Chondrocyte (in vitro differentiated cells): ENCODE measurements at places on chromosomes 16 and 17. TPM values are rescaled to one million over a fixed set of nuclear protein-coding genes. Genes with fewer than 3 reads are reported as not detected.

DNA sequence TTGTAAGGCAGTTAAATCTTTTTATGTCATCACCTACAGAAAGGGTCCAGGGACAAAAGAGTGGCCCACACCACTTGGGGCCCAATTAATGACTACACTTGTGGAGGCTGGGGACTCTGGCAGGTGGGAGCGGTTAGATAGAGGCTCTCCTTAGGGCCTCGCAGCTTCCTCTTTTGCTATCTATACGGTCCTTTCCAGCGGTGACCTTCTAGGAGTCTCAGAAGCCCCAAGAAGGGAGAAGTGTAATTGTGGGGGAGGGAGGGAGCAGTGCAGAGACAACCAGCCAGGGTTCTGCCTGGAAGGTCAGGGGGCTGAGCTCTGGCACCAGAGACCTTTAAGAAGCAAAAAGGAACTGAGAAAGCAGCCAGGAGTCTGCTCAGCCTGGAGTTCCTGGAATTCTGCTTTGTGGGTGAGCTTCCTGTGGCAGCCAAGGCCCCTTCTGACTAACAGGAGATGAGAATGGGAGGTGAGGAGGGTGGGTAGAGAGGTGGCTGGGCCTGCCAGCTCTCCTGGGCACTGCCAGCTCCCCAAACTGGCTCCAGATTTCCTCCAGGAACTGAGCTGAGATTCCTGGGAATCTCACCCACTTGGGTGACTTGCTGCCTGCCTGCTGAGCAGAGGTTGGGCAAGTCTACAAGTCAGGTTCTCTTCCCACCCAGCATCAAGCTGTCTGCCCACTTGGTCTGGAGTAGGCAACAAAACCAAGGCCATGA is 16.3 kb upstream of the MAP3K14 start:
- DNase-seq: no peak

DNA sequence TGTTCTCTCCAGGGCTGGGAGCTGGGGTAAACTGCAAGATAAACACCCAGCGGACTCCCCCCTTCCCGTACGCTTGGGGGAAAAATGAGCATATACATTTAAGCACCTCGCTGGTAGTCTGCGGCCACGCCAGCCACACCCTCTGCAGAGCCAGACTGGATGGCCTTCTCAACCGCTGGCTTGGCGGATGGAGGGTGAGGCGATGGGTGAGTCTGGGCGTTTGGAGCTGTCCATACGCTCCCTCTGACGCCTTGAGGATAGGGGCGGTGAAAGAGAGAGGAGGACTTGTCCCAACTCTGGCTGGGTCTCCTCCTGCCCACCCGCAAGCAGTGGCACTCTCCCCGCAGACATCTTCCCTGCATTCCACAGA is 1.0 kb downstream of the ITGA3 start:
- DNase-seq: peak; percentile 85

GRCh38 chr16:6891496-6891895 is 441.1 kb upstream of the RBFOX1 start:
- DNase-seq: no peak

- DNase-seq: no peak
Observed at GRCh38 chr17:17701658-17702057, 20.4 kb downstream of the RAI1 start.

GRCh38 chr17:67718325-67718941 is 697 bp downstream of the NOL11 start:
- DNase-seq: no peak

DNA sequence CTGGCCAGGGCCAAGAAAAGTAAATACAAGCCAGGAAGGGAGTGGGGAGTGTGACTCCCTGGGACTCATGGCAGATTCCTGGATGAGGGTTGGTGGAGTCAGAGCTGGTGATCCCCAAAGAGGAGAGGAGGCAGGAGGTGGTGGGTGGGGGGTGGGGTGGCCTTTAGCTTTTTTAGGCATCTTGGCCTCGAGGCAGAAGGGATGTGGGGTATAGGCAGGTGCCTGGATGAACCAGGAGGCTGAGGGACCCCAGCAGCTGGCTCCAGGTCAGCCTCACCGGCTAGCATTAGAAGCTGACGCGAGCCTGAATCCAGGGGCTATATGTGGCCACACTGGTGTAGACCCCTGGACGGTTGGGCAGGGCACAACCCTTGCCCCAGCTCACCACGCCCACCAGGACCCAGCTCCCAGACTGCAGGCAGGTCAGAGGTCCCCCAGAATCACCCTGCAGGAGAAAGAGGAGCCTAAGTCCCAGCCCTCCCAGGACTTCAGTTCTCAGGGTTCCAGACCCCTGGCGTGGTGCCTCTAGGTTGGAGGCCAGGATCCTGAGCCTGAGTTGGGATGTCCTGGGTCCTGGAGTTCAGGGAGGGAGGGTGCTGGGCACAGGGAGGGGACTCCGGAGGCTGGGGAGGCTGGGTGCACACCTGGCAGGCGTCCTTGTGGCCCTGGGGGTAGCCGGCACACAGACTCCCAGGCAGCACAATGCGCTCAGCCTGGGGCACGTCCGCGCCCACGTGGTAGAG is 2.8 kb downstream of the PRSS33 start:
- peak; percentile 57 for DNase-seq

LHX1 gene
- not detected in 3 replicates for total RNA-seq

CHD9NB gene
- 0.85 to 3.1 TPM (median 1.5 TPM) in 3 replicates for total RNA-seq

CBX8 gene
- total RNA-seq: 4.6 to 8.3 TPM (median 6.1 TPM) in 3 replicates

LCAT gene
- total RNA-seq: 35.8 to 43.1 TPM (median 38.2 TPM) in 3 replicates
